ENCODE measurements at places on chromosomes 2 and 18.

DNA sequence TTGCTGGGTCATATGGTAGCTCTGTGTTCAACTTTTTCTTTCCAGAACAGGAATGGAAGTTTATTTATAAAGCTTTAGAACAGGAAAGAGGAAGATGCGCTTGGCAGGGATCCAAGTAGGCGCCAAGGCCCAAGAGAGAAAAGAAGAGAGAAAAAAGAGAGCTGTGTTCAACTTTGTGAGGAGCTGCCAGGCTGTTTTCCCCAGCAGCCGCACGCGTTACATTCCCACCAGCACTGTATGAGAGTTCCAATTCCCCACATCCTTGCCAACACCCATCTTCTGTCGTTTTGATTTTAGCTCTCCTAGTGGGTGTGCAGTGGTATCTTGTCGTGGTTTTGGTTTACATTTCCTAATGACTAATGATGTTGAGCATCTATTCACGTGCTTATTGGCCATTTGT, 51.4 kb downstream of the KCNF1 start:
- no peaks in the 10 kb centered on the region for H3K36me3 ChIP-seq
- H3K27me3 ChIP-seq: no peaks in the 10 kb centered on the region
- H3K4me3 ChIP-seq: no peak overlapping the region
- DNase-seq: no peak
- H3K27ac ChIP-seq: no peak overlapping the region

DNA sequence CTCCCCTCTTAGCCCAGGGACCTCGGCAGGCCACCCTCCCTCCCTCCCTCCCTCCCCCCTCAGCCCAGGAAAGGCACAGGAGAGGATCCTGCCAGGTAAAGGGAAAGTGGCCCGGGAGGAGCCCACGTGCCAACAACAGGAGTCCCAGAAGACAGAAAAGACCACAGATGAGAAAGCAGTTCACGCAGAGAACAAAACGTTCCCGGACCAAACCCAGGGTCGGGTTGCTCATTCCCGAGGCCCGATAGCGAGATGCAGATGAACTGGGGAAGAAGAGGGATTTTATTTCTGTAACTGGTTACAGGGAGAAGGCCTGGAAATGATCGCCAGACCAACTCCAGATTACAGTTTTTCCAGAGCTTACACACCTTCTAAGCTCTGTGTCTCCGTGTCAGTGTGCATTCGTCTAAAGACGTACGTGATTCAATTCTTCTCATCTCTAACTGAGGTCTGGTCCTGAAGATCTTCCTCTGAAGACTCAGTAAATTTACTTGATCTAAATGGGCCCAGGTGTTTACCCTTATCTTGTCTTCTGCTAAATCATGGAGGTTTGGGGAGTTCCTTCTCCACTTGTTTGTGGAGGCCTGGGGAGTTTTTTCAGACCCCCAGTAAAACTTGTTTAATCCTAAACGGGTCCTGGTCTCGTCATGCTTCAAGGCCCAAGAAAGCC, 807 bp upstream of the NEU4 start:
- no peak for DNase-seq
- no peak overlapping the region for H3K4me3 ChIP-seq
- peaks cover 16% of the 10 kb centered on the region for H3K4me1 ChIP-seq
- H3K36me3 ChIP-seq: no peaks in the 10 kb centered on the region
- no peaks in the 10 kb centered on the region for H3K27me3 ChIP-seq

DNA sequence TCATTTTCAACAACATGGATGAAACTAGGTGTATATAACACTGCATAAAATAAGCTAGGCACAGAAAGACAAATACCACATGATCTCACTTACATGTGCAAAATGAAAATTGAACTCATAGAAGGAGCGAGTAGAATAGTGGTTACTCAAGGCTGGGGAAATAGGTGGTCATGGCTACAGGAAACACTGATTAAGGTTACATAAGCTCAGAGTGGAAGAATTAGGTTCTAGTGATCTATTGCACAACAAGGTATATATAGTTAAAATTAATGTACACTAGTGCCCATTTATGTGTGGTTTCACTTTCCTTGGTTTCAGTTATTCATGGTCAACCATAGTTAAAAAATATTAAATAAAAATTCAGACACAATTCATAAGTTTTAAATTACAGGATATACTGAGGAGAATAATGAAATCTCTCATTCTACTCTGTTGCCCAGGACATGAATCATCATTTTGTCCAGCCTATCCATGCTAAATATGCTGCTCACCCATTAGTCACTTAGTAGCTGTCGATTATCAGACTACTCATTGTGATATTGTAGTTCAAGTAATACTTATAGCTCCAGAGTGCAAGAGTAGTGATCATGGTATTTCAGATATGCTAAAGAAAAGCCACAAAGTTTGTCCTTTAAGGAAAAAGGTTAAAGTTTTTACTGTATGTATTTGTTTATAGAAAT, 1530.9 kb upstream of the LRRTM1 start:
- no peak for DNase-seq
- H3K4me1 ChIP-seq: no peaks in the 10 kb centered on the region
- H3K27ac ChIP-seq: no peak overlapping the region
- H3K27me3 ChIP-seq: no peaks in the 10 kb centered on the region
- no peaks in the 10 kb centered on the region for H3K36me3 ChIP-seq
- H3K4me3 ChIP-seq: no peak overlapping the region

DNA sequence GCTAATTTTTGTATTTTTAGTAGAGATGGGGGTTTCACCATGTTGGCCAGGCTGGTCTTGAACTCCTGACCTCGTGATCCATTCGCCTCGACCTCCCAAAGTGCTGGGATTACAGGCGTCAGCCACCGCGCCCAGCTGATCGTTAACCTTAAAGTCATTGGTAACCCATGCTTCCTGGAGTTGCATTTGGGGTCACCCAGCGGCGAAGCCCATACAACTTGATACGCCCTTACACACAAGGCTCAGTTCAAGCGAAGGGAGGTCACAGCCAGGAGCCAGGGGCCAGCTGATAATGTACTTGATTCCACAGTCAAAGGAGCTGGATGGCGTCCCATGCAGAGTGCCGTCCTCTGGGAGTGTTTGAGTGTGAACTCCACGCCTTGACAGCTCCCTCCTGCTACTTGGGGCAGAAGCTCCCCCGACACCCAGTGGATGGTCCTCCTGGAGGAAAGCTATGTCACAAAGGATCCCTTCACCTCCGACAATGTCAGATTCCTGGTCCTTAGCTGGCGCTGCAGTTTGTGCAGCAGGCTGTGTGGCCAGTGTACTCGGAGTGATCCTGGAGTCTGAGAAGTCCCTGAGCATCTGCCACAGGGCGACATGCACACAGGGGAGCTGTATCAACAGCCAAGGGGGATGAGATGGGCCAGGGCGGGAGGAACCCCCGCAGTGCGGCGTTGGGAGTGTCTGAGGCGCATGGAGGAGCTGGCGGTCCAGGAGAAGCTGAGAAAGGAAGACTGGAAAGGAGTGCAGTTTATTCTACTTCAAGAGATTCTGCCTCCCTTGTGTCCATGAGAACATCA, 7.9 kb downstream of the CLHC1 start:
- H3K36me3 ChIP-seq: no peaks in the 10 kb centered on the region
- peaks cover 6% of the 10 kb centered on the region for H3K4me1 ChIP-seq

- H3K4me1 ChIP-seq: no peaks in the 10 kb centered on the region
- no peak for DNase-seq
- no peak overlapping the region for H3K27ac ChIP-seq
- H3K27me3 ChIP-seq: no peaks in the 10 kb centered on the region
- H3K4me3 ChIP-seq: no peak overlapping the region
These were observed 640.2 kb downstream of the STK39 start for GRCh38 chr2:167607211-167607610.

DNA sequence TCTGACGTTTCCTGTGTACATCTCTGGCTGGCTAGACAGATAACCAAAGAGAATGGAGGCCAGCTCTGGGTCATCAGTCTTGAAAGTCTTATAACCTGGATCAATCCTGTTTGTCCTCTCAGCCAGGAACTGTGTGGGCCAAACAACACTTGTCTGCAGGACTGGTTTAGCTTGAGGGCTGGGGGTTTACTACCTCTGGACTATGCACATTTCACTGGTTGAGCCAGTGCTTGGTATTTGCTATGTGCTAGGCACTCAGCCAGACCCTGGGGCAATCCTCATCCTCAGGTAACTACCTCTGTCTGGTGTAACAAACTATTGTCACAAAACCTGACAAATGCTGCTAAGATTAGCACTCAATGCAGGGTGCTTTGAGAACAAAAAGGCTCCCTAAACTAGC, 169.7 kb downstream of the HAUS1 start:
- no peaks in the 10 kb centered on the region for H3K27me3 ChIP-seq
- no peaks in the 10 kb centered on the region for H3K4me1 ChIP-seq
- H3K27ac ChIP-seq: no peak overlapping the region
- no peak for DNase-seq
- H3K36me3 ChIP-seq: no peaks in the 10 kb centered on the region

DNA sequence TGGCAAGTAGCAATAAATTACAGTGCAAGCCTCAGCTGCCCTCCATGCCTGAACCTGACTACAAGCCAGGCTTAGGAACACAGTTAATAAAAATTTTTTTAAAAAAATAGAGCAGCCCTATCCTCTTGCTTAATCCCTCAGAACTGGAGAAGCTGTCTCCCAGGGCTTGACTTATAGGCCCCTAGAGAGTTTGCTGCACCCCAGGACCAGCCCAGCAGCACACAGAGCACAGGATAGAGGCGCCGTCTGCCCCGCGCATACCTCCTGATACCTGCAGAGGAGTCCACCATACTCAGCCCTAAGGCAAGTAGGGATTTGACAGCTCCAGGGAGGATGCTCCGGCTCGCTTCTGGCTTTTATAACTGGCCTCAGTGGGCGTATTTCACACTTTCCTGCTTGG, 548.6 kb upstream of the RAB6C start:
- H3K27me3 ChIP-seq: no peaks in the 10 kb centered on the region
- no peak overlapping the region for H3K27ac ChIP-seq
- H3K4me1 ChIP-seq: no peaks in the 10 kb centered on the region

DNA sequence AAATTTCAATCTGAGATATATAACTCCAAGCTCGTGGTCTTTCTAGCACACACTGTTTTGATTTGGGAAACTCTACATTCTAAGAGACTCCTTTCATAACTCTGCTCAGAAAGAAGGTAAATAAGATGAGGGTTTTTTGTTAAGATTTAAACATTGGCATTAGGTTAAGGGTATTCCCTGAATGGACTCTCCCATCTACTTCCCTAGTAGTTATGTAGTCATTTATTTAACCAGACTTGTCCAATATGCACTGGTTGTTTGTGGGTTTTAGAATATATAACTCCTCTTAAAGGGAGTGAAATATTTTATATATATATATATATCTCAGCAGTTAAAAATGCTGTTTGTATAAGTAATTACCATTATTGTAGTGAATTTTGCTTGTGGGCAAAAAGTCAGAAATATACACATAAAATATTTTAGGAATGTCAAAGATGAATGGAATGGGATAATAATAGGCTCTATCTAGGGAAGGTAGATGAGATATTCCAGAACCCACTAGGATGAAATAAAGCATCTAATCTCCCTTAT, 61.5 kb upstream of the WDR75 start:
- no peak for DNase-seq
- H3K27me3 ChIP-seq: no peaks in the 10 kb centered on the region
- no peaks in the 10 kb centered on the region for H3K4me1 ChIP-seq
- no peaks in the 10 kb centered on the region for H3K36me3 ChIP-seq
- H3K4me3 ChIP-seq: no peak overlapping the region

Data from upper lobe of left lung (tissue), 6 donors.